Activated naive CD4-positive, alpha-beta T cell (primary cell): ENCODE measurements at places on chromosomes 2 and 18.

GRCh38 chr2:236161082-236161462, 7.1 kb downstream of the GBX2 start:
- DNase-seq = no peak

GRCh38 chr2:126449677-126450076, 206.3 kb upstream of the GYPC start:
- DNase-seq = no peak

- DNase-seq = no peak
Measured at GRCh38 chr18:47978603-47979002, 48.1 kb upstream of the SMAD2 start.

DNA sequence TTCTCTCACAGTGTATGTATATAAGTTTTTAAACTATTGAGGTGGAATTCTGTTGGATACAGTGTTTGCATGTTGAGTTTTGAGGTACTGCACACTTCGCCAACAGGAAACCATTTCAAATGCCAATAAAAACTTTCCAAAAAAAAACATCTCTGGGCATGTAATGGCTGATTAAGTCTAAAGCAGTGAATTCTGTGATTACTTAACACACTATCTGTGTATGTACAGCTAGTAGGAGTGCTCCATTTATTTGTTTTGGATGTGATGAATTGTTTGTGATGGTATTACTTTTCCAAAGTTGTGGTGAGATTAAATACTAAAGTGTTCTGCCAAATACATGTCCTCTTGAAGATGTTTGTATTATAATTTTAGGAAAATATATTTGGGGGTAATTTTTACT, 31.1 kb downstream of the MMADHC start:
- DNase-seq = no peak

GRCh38 chr2:108594132-108594981, 60.1 kb downstream of the LIMS1 start:
- DNase-seq = no peak

DNA sequence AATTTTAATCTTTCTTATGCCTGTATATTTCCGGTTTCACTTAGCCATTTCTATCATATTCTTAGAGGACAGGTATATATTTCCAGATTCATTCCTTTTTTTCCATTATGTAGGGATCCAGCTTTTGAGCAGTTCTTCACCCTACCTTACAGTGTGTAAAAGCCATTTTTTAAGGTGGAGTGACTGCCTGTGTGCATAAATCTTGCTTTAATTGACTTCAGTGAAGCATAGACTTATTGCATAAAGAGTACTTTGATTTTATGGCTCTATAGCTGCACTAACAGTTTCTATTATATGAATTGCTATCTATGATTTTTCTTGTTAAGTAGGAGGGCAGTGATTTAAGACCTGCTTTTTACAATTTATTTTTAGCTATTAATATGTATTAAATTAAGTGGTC, 132.6 kb downstream of the NYAP2 start:
- DNase-seq = no peak

- DNase-seq = no peak
Measured at GRCh38 chr18:23936381-23936958, 78.1 kb upstream of the TTC39C start.

GRCh38 chr2:38057651-38058410, 18.1 kb downstream of the CYP1B1 start:
- DNase-seq = no peak

GRCh38 chr18:40079786-40080185, 1875.2 kb upstream of the PIK3C3 start:
- no peak for DNase-seq

DNA sequence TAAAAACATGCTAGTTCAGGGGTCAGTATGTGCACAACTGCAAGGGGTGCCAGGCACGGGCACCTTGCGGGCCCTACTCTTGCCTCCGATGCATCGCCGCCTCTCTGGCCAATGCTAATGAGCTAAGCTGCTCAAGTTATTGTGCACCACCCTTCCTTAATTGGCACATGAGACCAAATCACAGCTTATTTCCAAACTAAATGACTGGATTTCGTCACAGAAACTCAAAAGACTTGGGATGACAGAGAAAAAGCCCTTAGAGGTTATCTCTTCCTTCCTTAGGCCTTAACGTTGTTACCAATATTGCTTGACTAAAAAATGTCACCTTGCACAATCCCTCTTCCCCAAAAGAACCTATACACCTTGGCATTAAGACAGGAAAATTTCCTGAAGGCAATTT, 7.7 kb downstream of the RNF149 start:
- no peak for DNase-seq

DNA sequence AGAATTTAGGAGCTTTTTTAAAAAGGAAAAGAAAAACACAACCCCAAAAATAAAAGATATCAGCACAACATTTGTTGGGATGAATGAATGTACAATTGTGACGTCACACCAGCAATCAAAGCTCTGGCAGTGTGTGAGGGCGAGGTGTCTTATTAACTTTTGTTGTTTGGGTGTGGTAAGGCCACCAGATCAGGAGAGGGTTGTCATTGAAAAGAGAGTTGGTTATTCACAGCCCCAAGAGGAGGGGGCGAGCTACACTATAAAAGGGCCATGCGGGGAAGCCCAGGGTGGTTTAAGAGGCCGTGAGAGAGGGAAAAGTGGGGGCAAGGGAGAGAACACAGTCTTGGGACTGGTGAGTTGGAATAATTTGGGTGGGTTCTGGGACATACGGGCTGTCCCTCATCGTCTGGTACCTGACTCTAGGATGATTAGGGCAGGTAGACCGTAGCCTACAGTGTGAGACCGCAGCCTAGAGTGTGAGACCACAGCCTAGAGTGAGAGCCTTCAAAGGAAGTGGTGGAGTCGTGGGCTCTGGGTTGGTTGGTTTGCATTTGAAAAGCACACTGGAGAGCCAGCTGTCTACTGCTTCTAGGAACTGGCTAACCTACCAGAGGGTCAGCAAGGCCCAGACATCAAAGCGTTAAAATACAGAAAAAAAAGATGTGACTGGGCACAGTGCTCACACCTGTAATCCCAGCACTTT, 128.4 kb downstream of the INO80D start:
- DNase-seq = no peak

DNA sequence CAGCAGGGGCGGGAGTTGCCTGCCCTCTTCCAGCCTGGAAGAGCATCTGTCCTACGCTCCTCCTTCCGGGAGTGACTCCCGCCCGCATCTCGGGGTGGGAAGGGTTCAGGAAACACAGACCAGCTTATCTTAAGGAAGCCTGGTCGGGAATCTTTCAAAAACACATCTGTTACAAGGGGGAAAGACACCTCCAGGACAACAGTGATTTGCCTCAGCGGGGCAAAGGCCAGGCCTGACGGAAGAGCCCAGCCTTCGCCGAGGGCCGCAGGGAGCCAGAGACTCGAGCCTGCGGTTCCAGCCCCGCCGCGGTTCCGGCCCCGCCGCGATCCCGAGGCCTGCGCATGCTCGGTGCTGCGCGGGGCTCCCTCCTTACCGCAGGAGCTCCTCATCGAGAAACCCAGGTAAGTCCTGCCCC, 38.1 kb upstream of the TGIF1 start:
- DNase-seq = no peak

GRCh38 chr2:23537991-23538390, 153.0 kb downstream of the KLHL29 start:
- DNase-seq = no peak

DNA sequence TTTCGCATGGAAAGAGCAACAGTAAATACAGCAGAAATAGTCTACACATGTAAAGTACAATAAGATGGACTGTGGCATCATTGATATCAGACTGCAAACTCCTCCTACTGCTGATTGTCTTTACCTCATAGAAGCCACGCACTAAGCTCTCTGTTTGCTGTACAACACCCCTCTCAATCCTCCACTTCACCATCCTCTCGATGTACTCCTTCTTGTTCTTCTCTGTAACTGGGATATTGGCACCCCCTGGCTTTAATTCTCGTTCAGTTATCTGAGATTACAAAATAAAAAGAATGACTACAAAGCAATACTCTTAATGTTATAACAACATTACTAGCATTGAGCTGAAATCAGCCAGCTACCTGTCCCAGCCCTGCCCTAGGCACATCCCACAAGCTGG, 49.3 kb upstream of the STK17B start:
- DNase-seq = no peak

DNA sequence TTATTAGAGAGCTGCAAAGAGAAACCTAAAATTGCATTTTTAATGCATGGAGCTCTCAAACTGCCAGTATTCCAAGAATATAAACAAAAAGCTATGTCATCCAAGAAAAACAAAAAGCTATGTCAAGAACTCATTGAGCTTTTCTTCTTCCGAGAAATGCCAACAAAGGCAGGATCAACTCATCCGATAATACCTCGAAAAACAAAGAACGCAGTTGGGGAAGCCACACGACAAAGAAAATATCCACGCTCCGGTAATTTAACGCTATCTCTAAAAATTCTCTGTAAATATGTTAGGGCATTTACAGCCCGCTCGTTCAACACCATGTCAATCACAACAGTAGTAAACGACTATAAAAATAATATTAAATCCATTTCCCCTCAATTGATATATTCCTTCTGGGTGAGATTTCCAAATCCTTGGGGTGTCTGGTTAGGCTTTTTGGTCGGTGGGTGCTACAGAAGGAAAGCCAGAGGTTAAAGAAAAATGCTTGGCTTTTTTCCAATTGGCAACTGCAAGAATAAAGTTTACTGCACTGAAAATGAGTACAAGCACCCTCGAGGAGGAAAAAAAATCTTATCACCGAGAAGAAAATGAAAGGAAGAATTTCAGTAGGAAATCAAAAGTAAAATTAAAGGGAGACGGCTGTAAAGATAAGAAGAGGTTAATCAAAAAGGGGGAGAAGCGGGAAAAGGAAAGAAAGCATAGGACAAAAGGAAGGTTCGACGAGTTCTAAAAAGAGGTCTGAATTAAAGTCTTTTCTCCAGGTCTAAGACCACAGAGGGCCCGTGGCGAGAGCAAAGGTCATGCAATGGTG, 856 bp downstream of the TIA1 start:
- DNase-seq = no peak

DNA sequence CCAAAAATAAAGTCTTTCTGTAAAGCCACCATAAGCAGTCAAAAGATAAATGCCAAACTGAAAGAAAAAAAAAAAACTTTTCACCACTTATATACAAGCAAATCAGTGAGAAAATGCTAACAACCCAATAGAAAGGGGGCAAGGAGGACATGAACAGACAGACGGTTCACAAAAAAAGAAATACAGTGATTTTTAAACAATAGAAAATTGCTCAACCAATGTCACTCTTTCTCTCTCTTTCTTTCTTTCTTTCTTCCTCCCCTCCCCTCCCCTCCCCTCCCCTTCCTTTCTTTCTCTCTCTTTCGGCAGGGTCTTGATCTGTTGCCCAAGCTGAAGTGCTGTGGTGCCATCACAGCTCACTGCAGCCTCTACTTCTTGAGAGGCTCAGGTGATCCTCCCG, 28.8 kb upstream of the SPATA3 start:
- no peak for DNase-seq

DNA sequence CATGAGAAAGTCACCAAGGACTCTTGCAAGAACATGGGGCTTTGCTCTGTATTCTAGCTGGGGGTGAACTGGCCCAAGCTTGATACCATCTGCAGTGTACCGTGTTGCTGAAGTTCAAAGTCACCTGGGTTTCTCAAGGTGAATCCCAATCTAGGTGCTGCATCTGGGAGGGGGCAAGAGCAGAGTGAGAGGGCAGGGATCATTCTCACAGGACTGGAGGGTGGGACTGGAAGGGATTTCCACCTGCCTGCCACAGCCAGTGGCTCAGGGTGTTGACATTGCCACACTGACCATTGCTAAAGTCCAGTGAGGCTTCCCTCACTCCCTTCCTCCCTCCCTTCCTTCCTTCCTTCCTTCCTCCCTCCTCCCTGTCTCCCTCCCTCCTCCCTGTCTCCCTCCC, 98.7 kb downstream of the MYCN start:
- no peak for DNase-seq

DNA sequence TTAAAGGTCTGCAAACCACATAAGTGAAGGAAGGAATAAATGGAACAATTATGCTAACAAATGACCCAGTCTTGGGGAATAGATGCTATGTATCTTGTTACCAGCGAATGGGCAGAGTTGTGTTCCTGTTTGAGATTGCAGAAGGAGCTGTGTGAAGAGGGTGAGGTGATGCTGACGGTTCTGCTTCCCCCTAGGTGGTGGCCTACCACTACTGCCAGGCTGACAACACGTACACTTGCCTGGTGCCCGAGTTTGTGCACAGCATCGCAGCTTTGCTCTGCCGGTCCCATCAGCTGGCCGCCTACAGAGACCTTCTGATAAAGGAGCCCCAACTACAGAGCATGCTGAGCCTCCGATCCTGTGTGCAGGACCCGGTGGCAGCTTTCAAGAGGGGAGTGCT, 111.7 kb downstream of the WDSUB1 start:
- no peak for DNase-seq

DNA sequence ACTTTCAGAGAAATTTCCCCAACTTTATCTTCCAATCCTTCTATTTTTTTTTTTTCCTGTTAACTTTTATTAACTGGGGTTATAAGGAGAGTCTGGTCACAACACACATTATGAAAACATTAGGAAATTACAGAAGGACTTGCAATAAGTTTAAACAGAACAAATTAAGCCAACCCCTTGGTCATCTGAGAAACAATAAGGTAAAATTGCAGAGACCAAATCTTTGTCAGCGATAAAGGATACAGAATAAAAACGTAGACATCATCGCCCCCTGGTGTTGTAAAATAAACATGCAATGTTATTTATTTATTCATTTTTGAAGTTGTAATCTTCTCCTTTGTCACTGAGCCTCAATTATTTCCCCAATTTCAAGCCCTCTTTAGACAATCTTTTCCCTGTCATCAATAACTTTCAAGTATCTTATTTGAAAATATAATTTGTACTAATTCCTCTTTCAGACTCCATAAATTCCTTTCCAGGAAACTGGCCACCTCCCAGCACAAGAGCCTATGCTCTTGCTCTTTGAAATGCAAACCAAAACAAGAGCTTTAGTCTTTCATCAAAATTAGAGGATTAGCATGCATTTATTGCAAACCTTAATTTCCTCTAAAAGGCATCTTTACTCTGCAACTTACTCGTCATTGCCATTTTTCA, 19.5 kb downstream of the G6PC2 start:
- no peak for DNase-seq

- no peak for DNase-seq
Measured at GRCh38 chr2:217366966-217367365, 507.1 kb upstream of the TNP1 start.

GRCh38 chr2:42743659-42743990, 20.3 kb downstream of the OXER1 start:
- no peak for DNase-seq

GRCh38 chr2:8532438-8532837, 149.4 kb upstream of the ID2 start:
- DNase-seq = no peak

DNA sequence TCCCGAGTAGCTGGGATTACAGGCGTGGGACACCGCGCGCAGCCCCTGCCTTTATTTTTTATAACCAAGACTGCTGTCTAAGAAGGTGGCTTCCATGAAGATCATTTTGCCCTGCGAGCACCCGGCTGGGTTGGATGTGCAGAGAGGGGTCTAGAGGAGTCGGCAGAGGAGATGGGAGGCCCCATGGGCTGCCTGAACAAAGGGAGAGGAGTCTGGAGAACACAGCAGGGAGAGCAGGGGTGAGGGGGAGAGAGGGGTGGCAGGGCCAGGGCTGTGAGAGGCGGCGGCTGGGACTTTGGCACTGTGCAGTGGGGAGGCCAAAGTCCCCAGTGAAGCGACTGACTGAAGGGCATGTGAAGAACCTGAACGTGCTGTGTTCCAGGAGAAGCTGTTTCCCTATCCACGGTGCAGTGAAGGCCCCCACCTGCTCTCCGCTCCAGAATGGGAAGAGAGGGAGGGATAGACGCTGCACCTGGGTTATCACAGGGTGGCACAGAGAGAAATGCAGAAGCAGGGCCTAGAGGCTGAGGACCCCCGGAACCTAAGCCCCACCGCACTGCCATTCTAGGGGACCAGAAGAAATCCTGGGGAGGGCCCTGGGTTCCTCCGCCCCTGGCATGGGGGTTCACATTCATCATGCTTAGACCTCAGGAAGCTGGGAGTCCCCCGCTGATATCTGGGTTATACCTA, 24.8 kb upstream of the FOSL2 start:
- no peak for DNase-seq
